Erythroblast (primary cell): ENCODE measurements at places on chromosomes 2 and 18.
A peak's percentile ranks its signal among the peaks of the same experiment; 100 is the strongest.

DNA sequence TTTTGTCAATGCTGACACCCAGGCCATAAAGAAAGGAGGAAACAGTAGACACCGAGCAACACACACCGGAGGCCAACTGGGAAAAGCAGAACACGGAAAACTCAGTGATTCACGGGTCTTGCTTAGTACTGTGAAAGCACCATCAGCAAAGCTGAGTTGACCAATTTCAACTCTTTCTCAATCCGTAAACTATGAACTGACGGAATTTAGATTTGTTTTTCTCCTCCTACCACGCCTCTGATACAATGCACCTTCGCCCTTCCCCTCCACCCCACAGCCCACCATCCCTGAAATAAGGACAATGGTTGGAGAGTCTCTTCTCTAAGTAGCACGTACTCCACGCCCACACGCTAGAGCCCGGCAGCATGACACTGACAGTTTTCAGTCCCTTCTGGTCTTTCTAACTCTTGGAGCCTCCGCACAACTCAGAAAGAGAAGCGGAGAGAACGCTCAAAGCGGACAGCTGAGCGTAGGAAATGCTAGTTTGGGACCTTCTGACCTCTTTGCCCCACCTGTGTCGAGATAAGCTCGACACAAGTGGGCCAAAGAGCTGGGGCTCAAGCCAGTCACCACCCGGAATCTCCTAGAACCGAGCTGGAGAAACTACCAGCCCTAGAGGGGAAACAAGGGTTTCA lies 669 bp downstream of the LNPK start:
- peak; percentile 85 for DNase-seq

GRCh38 chr18:40013001-40013609 lies 1941.9 kb upstream of the PIK3C3 start:
- DNase-seq = no peak

DNA sequence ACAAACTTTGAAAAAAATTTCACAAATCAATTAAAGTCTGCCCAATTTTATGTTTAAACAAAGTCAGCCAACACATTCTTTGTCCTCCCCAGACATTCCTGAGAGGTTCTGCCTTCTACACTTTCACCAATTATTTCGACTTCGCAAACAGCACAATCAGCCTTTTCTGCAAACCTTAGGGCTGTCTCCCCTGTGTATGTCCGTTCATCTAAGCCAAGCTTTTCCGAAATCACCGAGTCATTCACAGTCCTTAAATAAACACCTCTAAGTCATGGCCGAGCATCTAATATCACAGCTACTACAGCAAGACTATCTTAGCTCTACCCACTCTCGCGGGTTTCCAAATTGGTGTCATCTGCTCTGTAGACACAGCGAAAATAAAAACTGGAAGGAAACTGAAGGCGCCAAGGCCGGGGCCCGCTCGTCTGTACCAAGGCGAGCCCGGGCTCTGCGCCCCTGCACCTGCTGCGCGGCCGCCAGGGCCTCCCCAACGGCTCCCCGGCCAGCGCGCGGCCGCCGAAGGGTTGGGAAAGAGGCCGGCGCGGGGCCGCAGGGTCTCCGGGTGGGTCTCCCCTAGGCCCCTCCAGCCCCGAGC lies 730 bp downstream of the ODC1 start:
- peak; percentile 83 for DNase-seq

DNA sequence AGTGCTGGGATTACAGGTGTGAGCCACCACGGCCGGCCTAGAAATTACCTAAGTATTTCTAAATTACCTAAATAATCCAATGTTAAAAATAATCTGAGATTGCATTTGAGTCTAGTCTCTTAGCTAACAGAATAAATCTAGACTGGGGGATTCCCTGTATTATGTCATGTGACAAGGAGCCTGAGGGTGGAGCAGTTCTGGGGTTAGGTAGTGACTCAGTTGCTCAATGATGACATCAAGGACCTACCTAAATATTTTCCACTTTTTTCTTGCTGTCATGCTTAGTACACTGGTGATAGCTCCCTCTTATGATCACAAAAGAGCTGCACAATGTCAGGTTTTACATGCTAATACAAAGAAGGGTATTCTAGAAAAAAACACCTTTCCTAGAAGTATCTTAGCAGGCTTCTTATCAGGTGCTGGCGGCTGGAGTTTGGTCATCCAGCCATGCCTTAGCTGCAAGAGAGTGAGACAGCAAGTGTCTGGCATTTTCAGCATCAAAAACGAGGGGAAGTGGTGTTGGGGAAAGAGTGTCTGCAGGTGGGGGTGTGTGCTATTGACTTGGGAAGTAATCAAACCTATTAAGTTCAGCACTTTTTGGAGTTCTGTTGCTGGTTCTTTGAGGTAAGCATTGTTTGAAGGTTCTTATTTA lies 17.5 kb upstream of the CEP192 start:
- DNase-seq = peak; percentile 21

DNA sequence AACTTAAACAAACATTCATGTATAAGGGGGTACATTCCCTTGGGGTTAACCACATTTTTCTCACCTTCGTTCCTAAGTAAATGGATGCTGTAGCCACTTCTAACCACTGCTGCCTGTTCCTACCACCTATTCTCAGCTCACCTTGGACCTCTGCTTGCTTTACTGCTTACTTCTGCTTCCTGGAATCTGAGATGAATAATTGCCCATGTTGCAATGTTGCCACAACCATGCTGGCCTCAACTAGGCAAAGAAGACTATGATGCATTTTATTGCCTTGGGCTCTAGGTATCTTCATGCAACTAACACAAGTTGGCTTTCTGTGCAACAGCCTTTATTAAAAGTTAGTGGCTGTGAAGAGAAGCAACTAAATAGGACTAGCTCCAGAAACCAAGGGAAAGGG lies 106.3 kb upstream of the TCF4 start:
- no peak for DNase-seq

DNA sequence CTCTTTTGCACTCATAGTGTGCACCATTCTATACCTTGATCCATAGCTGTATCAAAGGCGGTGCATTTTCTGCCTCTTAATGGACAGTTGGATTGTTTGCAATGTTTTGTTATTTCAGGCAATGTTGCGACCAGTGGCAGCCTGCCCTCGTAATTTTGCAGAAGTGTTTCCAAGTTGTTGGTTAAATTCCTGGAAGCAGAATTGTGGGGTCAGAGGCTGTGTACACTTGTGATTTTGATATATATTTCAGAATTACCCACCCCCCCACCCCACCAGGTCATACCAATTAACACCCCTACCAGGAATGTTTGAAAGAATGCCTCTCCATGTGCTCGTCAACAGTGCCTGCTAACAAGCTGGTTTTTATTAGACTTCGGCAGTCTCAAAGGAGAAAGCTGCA lies 32.4 kb upstream of the IL1R1 start:
- DNase-seq = no peak

DNA sequence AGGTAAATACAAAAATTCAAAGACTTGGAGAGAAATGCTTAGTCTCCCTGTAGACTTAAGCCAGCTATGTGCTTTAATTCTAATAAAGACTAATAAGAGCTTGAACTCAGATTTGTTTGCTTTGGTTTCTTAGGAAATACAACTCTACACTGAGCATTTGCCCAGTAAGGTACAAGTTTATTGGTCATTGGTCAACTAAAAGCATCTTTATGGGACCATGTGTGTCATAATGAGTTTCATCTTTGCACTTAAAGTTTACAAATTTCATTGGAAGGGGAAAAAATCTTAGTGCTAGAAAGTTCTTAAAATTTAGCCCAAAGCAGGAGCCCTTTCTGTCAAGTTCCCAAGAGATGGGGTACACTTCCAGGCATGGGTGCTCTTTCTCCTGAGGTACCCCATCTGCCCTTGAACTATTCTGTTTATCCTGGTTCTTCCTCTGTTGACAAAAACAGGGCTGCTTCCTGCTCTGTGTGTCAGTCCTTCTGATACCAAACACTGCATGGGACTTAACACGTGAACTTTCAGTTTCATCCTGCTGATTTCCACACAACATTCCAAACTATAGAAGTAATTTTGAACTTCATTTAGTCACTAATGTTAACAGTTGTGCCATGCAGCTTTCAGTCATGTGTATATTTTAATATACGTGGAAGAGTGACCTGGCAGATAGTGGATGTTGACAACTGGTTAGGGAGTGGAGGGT lies 200.2 kb downstream of the TPGS2 start:
- DNase-seq = no peak

GRCh38 chr2:98571796-98572195 lies 36.5 kb downstream of the COA5 start:
- DNase-seq = no peak

- no peak for DNase-seq
Measured at GRCh38 chr2:234158812-234159211, 108.3 kb downstream of the SPP2 start.

DNA sequence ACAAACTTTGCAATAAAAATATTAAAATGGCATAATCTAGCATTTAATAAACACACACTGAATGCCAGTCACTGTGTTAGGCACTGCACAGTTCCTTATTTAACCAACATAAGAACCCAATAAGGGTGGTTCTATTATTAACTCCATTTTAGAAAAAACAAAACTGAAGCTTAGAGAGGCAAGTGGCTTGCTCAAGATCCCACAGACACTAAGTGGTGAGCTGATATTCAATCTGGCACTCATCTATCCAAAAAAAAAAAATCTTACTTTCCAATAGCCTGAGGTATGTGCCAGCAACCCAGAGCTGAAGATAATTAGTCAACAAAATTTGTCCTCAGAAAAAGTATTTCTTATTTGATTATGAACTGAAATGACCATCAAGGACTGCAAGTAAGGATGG lies 799 bp downstream of the CYTIP start:
- no peak for DNase-seq

DNA sequence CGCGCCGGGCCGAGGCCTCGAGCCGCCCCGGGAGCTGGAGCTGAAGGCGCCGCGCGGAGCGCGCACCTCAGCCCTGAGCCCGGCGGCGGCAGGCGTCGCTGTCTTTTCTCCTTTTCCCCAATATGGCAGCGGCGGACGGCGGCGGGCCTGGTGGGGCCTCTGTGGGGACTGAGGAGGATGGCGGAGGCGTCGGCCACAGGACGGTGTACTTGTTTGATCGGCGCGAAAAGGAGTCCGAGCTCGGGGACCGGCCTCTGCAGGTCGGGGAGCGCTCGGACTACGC lies 369 bp downstream of the SMCHD1 start:
- no peak for DNase-seq

DNA sequence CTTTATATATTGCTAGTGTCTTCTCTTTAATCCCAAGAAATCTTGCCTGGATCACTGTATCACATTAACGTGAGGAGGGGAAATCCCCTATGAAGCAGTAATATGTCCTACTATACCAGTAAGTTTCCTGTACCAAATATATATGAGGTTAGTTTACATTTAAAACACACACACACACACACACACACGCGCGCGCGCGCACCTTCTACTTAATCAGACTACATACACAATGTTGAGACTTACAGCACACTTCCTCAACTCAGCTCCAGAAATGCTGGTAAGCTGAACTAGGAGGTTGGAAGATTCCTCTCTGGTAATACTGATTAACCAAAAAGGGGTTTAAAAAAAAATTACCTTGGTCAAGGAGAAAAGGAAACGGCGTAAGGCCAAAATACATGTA lies 49.3 kb downstream of the USP34 start:
- no peak for DNase-seq

DNA sequence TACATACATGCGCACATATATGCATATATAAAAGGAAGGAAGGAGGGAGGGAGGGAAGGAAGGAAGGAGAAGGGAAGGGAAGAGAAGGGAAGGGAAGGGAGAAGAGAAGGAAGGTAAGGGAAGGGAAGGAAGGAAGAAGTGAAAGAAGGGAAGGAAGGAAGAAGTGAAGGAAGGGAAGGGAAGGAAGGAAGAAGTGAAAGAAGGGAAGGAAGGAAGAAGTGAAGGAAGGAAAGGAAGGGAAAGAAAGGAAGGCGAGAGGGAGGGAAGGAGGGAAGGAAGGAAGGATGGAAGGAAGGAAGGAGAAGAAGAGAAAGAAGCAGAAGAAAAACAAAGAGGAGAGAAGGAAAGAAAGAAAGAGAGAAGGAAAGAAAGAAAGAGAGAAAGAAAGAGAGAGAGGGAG lies 16.9 kb downstream of the COL6A3 start:
- no peak for DNase-seq

GRCh38 chr18:26544451-26544850 lies 3.9 kb downstream of the KCTD1 start:
- no peak for DNase-seq

DNA sequence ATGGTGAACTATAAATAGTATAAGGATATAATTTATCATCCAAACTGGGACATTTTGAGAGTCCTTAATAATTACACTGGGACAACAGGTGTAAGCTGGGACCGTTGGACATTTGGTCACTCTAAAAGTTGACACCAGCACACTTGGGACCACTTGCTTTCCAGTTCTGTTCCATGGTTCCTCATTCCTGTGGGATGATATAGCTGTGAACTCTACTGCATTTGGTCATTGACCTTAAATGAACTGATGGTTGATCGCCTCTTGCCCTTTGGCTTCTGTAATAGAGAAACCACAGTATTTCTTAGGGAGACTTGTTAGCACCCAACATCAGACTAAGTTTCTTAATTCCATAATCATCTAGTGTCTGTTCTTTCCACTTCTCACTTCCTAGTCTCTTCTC lies 46.7 kb downstream of the EML6 start:
- DNase-seq = no peak

- no peak for DNase-seq
Measured at GRCh38 chr18:54794823-54795222, 33.5 kb upstream of the RAB27B start.

GRCh38 chr2:43170405-43171105 lies 55.9 kb downstream of the ZFP36L2 start:
- no peak for DNase-seq

DNA sequence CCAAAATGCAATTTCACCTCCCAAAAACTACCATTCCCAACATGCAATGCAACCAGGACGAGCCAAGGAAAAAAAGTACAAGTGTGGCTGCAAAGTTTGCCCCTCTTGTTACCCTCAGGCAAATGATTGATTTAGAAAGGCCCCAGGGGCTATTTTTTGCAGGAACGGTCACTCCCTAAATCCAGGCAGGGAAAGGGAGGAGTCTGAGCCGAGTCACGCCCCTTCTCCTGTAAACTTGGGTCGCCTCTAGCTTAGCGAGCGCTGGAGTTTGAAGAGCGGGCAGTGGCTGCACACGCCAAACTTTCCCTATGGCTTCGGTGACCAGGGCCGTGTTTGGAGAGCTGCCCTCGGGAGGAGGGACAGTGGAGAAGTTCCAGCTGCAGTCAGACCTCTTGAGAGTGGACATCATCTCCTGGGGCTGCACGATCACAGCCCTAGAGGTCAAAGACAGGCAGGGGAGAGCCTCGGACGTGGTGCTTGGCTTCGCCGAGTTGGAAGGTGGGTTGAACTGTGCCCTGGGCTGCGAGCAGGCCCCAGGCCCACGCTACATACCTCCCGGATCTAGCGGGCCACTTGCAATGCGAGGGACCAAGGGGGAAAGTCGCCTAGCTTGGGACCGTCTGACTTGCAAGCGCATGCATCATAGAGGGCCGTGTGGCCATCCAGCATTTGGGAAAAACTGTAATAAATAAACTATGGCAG lies at the start of gene GALM:
Gene GALM, plus strand, starts transcription at position 261 of the 702 bp plus-strand sequence. Its CDS starts 48 bp downstream, at position 309.
- peak; percentile 58 for DNase-seq

DNA sequence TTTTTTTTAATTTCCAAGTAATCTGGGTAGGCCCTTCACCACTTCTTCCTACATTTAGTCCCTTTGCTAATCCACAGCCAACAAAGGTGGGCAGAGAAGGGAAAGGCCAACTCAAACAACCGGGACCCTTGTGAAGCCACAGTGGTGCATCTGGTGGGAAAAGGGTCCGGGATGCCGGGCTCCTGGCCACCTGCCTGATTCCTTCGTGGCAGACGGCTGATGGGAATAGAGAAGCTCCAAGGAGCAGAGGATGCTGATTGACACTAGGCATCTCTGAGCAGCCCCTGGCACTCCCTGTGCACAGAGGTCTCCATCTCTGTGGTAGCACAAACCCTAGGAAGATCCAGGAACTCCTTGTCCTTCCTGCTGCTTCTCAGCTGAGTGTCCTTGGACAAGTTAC lies 37.0 kb downstream of the POLR1A start:
- no peak for DNase-seq

GRCh38 chr2:177753682-177754491 lies 318.7 kb downstream of the PDE11A start:
- peak; percentile 84 for DNase-seq
